Activated naive CD4-positive, alpha-beta T cell (primary cell): ENCODE measurements at places on chromosomes 13 and 19.
A peak's percentile ranks its signal among the peaks of the same experiment; 100 is the strongest.

DNA sequence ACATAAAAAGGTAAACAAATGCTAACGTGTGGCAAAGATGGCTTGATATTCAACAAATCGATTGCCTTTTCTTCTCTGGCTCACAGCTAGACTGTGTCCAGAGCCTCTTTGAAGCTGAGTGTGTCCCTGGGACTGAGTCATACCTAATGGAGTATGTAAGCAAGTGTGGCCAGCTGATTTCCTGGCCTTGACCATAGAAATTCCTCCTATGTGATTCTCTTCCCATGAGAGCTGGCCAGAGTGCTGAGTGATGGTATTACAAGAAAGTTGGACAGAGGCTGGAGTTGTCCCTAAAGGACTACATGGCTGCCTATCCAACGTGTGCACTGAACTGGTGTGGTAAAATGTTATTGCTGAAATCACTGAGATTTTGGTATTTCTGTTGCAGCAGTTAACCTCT is 320.1 kb upstream of the SLC10A2 start:
- no peak for DNase-seq

DNA sequence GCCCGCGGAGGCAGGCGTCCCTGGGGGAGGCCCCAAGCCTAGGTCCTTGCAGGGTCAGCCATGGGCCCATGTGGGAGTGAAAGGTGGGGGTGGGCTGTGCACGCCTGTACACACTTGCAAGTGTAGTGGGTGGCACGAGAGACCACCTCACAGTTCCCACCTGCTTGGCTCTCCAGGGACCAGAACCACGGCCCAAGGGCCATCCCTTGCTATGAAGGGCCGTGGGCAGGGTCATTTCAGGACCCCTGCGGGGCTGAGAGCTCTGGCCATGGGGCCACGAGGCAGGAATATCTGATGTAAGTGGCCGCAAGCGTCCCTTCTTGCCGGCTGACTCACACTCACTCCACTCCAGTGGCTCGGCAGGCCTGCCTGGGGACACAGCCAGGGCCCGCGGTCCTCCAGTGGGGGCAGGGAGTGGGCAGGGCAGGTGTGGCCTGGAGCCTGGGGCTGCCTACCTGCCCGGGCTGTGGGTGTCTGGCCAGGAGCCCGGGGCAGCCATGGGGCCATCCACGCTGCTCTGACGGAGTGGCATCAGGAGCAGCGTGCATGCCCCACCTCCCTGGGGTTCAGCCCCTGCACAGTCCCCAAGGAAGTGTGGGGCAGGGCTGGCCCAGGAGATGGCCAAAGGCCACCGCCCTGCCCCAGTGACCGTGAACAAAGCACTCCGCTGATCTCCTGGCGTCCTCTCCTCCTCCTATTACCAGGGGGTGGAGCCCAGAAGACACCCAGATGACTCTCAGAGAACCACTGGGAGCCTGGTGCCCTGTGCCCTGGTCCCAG is 8.6 kb upstream of the MKNK2 start:
- no peak for DNase-seq

DNA sequence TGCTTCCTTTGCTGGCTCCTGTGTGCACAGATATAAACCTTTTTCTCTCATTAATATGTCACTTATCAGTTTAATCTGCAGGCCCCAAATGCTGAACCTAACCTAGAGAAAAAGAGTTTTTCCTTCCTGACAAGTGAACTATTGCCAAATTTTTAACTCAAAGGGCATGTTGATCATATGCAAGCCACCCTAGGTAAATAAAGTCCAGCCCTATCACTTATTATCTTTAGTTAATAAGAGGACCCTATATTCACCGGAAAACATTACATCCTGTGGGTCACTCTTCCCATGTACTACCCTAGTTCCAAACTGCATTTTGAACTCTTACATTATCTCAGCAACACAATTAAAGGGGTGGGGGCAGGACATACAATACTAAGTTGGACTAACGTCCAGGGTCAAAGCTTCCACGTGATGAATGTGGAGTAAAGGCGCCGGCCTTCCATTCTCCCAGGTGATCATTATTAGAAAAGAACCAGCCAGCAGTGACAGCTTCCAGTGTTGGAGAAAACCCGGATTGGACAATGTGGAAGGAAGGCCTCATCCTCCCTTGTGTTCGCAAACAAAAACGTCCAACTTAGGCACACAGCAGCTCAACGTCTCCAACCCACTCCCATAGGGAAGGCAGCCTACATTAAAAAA is 86.6 kb downstream of the STK24 start:
- DNase-seq, result no peak

- DNase-seq, result no peak
Observed at GRCh38 chr19:16561382-16561781, 10.8 kb downstream of the SLC35E1 start.

- DNase-seq, result no peak
Observed at GRCh38 chr13:23684647-23685046, 114.4 kb downstream of the TNFRSF19 start.

DNA sequence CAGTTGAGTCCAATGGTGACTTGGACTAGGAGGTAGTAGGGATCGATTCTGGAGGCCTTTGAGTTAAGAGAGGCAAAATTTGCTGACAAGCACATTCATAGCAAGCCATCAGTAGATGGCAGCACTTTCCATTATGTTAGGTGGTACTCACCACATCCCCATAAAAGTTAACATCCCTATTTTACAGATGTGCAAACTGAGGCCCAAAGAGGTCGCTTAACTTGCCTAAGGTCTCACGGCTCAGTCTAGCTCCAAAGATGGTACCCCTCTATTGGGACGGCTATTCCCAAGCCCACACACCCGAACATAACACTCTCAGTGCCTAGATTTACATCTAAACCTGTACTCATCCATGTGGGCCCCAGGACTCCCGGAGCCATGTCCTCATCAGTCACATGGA is 21.5 kb upstream of the FOSB start:
- DNase-seq, result no peak

DNA sequence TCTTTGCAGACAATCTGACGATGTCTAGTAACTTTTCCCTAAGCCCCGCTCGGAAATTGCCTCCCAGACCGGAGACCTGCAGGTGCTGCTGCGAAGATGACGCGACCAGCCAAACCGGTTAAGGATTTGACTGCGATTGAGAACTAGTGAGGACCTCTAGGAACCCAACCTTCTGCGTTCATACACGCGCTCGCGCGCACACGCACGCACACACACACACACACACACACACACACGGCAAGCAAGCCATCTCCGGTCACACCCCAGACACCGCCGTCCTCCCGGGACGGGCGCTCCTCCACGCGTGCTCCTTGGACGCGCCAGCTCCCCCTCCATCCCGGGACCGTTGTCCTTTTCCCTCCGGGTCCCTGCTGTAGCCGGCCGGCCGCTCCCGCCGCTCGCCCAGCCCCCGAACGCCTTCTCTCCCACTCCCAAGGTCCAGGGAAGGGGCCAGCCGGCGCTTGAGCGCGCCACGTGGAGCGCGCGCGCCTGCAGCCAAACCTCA is 1.2 kb downstream of the TBC1D4 start:
- DNase-seq, result peak; percentile 6

DNA sequence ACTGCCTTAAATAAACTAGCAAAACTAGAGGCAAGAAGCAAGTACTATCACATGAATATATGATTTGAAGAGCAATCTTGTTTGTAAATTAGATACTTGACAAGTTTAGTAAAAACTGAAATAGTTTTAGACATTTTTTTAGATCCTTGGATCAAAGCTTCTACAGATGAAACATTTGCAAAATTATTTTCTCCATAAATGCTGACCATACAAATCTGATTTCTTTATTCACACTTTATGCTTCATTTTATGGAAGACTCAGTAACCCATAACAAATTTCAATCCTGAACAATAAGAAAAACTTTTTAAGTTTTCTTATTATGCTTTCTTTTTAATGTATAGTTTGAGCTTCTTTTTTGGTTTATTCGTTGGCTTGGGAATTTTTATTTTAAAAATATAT is 750.2 kb upstream of the SLITRK5 start:
- no peak for DNase-seq

- no peak for DNase-seq
Observed at GRCh38 chr19:3669082-3669946, 31.0 kb downstream of the PIP5K1C start.

DNA sequence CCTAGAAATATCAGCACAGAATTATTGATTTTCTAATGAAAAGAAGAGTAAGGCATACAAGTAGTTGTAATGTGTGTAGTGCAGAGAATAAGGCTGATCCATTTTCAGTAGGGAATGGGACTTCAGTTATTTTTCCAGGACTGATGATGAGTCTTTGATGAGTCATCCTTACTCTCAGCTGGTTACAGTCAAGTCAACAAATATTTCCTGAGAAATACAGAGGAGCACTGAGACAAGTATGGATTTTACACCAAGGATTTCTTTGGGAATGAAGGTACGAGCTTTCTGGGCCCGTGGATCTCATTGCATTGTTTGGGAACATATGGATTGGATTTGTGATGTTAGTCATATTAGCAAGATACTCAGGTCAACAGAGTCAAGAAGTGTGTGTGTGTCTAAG is 502.7 kb downstream of the FGF9 start:
- DNase-seq, result no peak

- no peak for DNase-seq
Observed at GRCh38 chr19:14383661-14384555, 2.7 kb downstream of the ADGRE5 start.

DNA sequence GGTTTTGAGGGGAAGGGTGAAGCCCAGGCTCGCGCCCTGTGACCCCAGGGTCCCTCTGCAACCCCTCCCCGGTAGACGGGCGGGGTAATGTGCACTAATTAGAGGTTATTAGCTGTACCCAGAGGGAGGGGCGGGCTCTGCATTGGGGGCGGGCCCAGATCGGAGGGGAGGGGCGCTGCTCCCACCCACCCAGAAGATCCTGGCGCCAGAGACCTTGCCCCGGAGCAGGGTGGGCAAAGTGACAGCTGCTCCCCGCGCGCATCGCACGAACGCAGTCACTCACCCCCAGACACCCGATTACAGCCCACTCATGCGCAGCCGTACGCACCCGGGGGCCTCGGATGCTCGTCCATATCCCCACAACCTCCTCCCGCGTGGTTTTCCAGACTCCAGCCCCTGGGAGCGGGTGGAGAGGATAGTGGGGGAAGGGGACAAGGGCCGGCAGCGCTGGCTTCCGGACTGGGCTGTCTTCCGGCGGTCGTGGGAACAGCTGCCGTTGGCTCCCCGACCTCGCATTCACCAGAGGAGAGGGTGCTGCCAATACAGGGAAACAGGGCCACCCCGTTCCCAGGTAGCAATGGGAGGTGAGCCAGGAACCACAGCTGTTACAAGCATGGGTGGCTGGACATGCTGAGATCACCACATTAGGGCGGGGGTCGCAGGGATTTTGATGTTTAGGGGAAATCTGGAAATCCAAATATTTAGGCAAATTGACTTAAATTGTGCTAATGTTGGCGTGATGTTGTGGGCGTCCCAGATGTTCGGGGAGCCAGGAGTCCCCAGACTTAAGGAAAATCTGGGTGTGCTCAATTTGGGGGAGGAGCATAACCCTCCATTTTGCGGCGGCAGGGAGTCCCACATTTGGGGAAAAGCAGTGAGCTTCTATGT is 2.9 kb upstream of the HOOK2 start:
- no peak for DNase-seq

GRCh38 chr13:24784319-24784718 is 20.4 kb downstream of the RNF17 start:
- DNase-seq, result no peak

DNA sequence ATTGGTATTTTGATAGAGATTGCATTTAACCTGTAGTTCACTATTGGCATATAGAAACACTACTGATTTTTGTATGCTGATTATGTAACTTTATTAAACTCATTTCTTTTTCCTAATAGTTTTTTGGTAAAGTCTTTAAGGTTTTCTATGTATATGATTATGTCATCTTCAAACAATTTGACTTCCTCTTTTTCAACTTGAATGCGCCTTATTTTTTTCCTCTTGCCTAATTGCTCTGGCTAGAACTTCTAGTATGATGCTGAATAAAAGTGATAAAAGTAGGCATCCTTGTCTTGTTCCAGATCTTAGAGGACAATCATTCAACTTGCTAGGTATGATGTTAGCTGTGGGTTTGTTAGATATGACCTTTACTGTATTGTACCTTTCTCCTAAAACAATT is 1034.9 kb downstream of the PCDH9 start:
- no peak for DNase-seq

GRCh38 chr13:113843063-113843654 is 20.7 kb downstream of the GAS6 start:
- no peak for DNase-seq

DNA sequence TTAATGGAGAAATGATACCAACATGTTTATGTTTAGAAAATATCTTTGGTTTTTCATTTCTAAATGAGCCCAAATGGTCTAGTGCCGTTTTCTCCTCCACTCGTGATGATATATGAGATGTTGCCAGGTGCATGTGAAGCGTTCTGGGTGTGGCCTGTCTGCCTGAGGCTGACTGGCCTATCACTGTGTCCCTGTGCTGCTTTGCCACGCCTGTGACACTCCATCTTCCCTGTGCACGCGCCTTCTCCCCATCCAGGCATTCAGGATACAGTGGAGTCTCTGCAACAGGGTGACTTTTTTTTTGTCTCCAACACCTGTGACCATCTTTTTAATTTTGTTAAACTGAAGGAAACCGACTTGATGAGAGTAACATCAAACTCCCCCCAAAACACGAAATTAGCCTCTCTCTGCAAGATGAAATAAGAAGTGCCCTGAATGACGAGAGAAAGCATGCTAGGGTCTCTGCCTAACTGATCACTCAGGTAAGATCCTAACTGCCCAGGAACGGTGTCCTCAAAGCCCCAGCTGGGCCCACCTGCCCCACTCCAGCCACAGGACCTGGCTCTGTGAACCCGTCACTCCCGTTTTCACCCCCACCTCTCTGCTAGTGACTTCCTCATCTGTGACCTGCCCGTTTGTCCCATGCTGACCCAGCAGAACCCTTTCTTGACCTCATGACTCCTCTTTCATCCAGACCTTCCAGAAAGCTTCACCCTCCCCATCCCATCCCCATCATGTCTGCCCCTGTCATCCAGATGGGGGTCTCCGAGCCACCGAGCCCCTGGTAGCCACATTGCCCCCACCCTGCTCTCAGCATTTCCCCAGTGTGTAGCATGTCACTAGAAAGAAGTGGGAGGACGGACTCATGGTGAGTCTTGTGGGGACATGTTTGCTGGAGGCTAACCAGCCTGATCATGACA is 33.2 kb upstream of the TFDP1 start:
- DNase-seq, result no peak

DNA sequence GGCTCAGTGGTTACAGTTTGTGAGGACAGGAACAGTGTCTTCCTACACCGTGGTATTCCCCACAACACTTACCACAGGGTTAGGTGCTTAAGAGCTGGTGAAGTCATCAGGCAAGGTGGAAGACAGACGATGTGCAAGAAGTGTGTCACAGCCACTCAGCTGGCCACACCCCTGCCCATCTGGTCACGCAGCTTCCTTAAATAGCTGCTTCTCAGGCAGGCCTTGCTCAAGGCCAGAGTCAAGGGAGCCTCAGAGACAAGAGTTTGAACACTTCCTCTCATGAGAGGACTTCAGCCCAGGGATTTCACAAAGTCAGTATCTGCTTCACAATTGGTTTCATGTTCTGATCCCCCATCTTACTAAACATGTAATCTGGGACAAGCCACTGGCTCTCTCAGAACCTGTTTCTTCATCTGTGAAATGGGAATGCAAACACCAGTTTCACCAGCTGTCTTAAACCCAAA is 80.3 kb upstream of the FRY start:
- no peak for DNase-seq
